ENCODE measurements at places on chromosomes 2 and 18. TPM values are rescaled to one million over a fixed set of nuclear protein-coding genes. Genes with fewer than 3 reads are reported as not detected.

CCDC195 gene
- not detected for total RNA-seq

DYNAP gene
- not detected for total RNA-seq

CHRNG gene
- not detected for total RNA-seq

GPR75 gene
- total RNA-seq = 3.0 TPM

GPR155 gene
- 43.2 TPM for total RNA-seq

AQP12A gene
- not detected for total RNA-seq

KIAA2012 gene
- total RNA-seq = not detected

DNA sequence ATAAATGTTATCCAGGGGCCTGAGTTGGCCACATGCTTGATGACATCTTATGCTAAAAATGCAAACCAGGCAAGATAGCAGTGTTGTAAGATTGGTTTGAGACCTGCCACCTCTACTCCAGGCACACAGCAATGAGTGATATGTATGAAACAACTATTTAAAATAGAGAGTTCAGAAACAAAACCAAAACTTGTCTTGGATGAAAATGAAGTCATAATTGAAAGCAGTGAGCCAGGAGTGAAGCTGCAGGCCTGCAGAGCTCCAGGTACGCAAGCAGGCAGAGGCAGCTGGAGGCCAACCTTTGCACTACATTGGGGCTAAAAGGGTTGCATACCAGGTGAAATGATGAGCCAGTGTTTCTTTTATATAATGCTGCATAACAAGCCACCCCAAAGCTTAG lies 89.2 kb upstream of the SPATS2L start:
- H3K27me3 ChIP-seq = no peaks in the 10 kb centered on the region
- no peaks in the 10 kb centered on the region for H3K4me1 ChIP-seq
- H3K36me3 ChIP-seq = no peaks in the 10 kb centered on the region
- no peak overlapping the region for H3K27ac ChIP-seq

- no peaks in the 10 kb centered on the region for H3K27me3 ChIP-seq
- peak overlapping the region; percentile 46 for H3K27ac ChIP-seq
- H3K4me1 ChIP-seq = no peaks in the 10 kb centered on the region
- no peak overlapping the region for H3K4me3 ChIP-seq
- no peak for DNase-seq
Measured at GRCh38 chr2:187547353-187547979, 6.8 kb downstream of the TFPI start.

GRCh38 chr2:102975996-102976975 lies 214.5 kb downstream of the TMEM182 start:
- DNase-seq = no peak
- H3K27ac ChIP-seq = no peak overlapping the region
- H3K4me3 ChIP-seq = no peak overlapping the region
- H3K27me3 ChIP-seq = no peaks in the 10 kb centered on the region
- H3K4me1 ChIP-seq = no peaks in the 10 kb centered on the region

DNA sequence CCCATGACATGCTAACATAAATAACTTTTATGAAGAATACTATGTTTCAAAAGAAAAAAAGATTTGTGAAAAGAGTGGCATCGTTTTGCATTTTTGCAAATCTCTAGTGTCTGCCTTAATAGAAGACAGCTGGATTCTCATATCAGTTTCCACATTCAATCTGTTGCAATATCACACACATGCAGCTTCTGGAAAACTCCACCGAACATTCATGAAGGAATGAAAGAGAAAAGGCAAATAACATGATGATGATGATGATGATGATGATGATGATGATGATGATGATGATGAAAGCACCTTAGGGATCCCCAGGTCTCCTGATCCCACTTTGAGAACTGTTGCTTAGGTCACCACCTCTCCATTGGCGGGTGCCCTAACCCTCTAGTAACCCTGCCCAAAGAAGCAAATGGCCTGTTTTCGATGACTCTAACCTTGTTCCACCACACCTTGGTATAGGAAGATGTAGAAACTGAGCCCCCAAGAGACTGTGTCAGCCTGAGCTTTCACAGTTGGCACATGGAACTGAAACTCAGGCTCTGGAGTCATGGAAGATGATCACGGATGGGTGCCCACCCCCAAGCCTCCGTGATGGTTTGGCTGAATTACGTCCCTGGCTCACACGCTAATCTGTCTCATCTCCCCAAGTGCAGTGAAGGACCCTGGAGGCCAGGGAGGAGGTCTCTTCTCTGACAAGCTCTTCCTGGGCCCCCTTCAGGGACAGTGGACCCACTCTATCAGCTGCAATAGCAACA lies 80.1 kb upstream of the SMAD7 start:
- no peaks in the 10 kb centered on the region for H3K4me1 ChIP-seq
- H3K4me3 ChIP-seq = no peak overlapping the region
- H3K36me3 ChIP-seq = no peaks in the 10 kb centered on the region
- no peak overlapping the region for H3K27ac ChIP-seq
- no peaks in the 10 kb centered on the region for H3K27me3 ChIP-seq

DNA sequence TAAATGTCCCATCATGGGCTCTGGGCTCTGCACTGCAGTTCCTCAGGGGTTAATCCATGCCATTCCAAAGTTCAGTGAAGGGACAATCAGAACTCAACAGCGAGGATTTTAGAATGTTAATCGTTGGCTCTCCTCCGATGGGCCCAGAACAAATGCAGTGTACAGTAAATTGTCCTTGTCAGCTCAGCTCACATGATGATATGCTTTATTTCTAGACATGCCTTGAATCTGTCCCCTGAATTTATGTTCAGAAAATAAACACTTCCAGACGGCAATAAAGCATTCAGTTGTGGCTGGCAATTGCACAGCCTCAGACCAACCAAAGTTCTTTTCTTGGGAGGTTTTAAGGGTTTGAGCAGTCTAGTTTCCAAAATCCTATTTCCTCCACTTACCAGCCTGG lies 981.2 kb downstream of the BCL11A start:
- no peaks in the 10 kb centered on the region for H3K36me3 ChIP-seq
- peaks cover 3% of the 10 kb centered on the region for H3K4me1 ChIP-seq
- DNase-seq = no peak
- no peak overlapping the region for H3K27ac ChIP-seq
- no peaks in the 10 kb centered on the region for H3K27me3 ChIP-seq

DNA sequence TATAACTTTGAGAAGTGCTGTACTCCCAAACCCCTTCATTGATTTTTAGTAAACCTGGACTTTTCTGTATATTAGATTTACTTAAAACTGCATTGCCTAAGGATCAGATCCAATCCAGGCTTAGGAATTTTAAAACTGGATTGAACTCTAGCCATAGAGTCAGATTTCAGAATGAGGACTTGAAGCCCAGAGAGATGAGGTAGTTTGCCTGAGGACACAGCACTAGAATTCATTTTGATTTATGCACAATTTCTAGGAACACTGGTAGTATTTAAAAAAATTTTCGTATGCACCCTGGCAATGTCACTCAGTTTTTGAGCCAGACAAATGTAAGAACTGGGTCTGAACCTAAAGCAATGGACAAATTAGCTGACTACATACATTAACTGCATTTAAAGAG lies 144.9 kb downstream of the KCTD1 start:
- no peak overlapping the region for H3K27ac ChIP-seq
- H3K36me3 ChIP-seq = no peaks in the 10 kb centered on the region
- no peak for DNase-seq

GRCh38 chr2:53452400-53452799 lies 315.2 kb upstream of the CHAC2 start:
- peaks cover 11% of the 10 kb centered on the region for H3K4me1 ChIP-seq
- H3K27ac ChIP-seq = no peak overlapping the region
- H3K27me3 ChIP-seq = no peaks in the 10 kb centered on the region
- DNase-seq = no peak

DNA sequence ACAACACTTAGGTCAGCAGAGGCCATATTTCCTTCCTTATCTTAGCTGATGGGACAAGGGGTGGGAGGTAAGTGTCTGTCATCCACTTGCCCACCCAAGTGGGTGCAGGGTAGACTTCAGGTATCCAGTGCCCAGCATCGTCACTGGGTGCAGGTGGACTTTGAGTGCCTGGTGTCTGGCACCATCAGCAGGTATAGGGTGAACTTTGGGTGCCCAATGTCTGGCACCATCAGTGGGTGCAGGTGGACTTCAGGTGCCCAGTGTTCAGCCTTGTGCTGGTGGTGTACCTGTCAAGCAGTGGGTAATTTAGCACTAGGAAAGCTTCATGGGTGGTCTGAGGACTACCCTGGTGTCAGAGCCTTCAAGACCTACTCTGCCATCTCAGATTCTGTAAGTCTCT lies 175.6 kb downstream of the SEPTIN10 start:
- H3K4me1 ChIP-seq = peaks cover 21% of the 10 kb centered on the region
- peaks cover 8% of the 10 kb centered on the region for H3K36me3 ChIP-seq
- no peaks in the 10 kb centered on the region for H3K27me3 ChIP-seq
- DNase-seq = no peak

DNA sequence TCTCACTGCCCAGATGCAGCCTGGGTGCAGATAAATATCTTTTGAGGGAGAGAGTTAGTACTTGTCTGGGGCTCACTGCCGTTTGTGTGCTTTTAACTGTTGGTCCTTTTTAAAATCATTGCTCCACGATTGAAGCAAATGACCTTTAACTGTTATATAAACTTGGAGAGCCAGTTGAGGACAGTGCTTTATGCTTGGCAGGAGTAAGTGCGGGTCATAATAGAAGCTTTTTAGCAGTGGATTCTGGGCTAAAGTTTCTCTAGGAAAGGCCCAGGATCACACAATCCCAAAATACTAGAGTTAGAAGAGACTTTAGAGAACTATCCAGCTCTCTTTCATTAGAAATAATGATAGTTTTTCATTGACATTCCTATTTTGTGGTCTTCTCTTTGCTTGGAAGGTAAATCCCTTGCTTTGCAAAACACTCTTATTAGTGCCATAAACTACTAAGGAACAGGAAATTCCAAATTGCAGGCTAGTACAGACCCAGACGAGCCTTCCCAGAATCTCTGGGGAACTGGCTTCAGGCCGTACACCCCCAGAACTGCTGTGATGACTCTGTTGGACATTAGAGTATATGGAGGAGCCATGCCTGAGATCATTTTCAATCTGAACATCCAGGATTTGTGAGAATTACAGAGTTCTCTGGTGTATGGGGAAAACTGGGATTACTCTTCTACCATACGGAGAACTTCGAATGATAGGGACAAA lies 19.1 kb downstream of the LIMS1 start:
- no peaks in the 10 kb centered on the region for H3K36me3 ChIP-seq
- no peak overlapping the region for H3K4me3 ChIP-seq
- no peak for DNase-seq
- H3K27ac ChIP-seq = peak overlapping the region; percentile 47
- H3K27me3 ChIP-seq = no peaks in the 10 kb centered on the region

GRCh38 chr2:164877169-164877568 lies 35.5 kb upstream of the COBLL1 start:
- no peak overlapping the region for H3K4me3 ChIP-seq
- no peak overlapping the region for H3K27ac ChIP-seq
- no peak for DNase-seq
- no peaks in the 10 kb centered on the region for H3K27me3 ChIP-seq

- H3K4me3 ChIP-seq = no peak overlapping the region
- no peak for DNase-seq
- no peak overlapping the region for H3K27ac ChIP-seq
- H3K4me1 ChIP-seq = no peaks in the 10 kb centered on the region
Measured at GRCh38 chr2:234534515-234534914, 37.6 kb upstream of the ARL4C start.

DNA sequence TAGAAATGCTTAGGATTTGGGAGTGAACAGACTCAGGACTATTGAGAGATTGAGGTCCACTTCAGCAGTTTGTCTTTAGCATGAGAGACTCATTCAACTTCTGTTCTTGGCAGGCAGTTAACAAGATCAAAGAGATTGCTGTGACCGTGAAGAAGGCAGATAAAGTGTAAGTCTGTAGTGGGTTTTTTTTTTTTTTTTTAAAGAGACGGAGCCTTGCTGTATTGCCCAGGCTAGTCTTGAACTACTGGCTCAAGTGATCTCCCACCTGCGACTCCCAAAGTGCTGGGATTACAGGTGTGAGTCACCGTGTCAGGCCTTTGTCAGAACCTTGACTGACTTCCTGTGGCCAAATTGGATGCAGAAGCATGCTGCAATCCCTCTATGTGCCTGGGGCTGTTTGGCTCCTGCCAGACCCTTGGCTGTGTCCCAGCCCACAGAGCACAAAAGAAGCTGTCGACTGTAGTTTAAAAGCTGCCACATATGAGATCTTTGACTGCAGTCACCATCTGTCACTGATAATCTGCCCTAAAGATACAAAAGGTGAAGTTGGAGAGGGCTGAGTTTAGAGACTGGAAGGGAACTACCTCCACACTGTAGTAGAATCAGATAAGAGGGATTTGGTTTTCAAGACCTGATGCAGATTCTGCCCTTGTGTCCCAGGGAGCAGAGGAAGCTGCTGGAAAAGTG lies 9.9 kb downstream of the CCT7 start:
- no peak for DNase-seq
- H3K27me3 ChIP-seq = no peaks in the 10 kb centered on the region
- no peak overlapping the region for H3K27ac ChIP-seq
- H3K36me3 ChIP-seq = peaks cover 98% of the 10 kb centered on the region
- H3K4me3 ChIP-seq = no peak overlapping the region
- peaks cover 11% of the 10 kb centered on the region for H3K4me1 ChIP-seq

GRCh38 chr2:240604291-240604938 lies 17.9 kb downstream of the CAPN10 start:
- no peak for DNase-seq
- H3K4me1 ChIP-seq = peaks cover 7% of the 10 kb centered on the region

- no peak for DNase-seq
- H3K27me3 ChIP-seq = no peaks in the 10 kb centered on the region
- no peaks in the 10 kb centered on the region for H3K36me3 ChIP-seq
- peaks cover 47% of the 10 kb centered on the region for H3K4me1 ChIP-seq
Measured at GRCh38 chr2:204683384-204683783, 138.1 kb downstream of the PARD3B start.

DNA sequence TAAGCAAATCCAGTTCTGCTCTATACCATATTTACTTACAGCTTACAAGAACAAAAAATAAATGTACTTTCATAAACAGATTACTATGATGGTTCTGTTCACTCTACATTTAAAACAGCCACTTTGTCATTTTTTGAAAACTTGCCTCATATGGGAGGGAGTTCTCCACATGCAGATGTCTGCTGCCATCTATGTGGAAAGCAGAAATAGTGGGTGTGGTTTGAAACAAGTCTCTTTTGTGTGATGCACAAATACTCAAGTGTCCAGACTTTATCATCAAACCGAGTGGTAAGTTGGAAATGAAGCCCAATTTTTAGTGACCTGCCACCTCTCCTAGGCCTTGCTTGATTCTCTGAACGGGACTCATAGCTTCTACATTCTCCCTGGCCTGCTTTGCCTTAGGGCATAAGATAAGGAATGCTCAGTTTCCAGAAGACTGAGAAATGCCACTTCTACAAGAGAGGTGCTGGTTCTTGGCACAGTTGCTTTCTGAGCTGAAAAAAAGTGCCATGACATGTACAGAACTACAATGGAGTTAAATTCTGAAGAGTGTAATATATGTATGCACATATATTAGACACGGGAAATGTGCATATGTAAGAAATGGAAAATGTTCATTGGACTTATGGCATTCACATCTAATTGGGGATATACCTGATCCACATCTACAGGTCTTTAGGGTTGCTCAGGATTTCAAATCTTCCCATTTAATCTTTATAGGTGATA lies 221.0 kb downstream of the SLC8A1 start:
- peaks cover 12% of the 10 kb centered on the region for H3K4me1 ChIP-seq
- no peak overlapping the region for H3K4me3 ChIP-seq
- no peaks in the 10 kb centered on the region for H3K27me3 ChIP-seq
- DNase-seq = no peak
